ENCODE measurements at places on chromosomes 6 and 20.

DNA sequence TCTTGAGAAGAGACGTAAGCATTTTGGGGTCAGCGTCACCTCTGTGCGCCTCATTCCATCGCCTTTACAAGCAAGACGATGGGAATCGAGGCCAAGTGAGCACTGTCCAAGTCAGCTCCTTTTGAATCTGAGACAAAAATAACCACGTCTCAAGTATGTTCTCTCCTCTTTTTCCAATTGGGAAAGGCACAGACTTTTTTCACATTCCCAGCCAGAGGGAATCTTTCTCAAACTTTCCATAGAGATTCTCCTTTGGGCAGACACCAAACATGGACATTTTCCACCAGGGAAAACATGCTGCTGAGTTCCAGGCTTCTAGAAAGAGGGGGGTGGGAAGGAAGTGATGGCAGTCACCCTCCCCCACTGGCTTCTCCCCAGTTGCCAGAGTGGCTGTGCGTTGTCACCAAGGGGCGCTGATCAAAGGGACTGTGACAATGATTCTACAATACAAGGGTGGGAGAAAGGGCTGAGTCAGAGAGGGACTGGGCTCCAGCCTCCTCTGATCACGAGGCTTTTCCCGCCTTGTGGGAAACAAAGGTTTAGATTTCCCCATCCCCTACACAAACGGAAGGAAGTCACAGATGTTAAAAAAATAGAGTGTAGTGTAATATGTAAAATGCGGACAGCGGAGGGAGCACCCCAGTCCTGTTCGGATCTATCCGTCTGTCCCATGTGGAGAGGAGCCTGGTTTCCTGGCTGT is 281.9 kb upstream of the RNF24 start:
- DNase-seq: no peak

DNA sequence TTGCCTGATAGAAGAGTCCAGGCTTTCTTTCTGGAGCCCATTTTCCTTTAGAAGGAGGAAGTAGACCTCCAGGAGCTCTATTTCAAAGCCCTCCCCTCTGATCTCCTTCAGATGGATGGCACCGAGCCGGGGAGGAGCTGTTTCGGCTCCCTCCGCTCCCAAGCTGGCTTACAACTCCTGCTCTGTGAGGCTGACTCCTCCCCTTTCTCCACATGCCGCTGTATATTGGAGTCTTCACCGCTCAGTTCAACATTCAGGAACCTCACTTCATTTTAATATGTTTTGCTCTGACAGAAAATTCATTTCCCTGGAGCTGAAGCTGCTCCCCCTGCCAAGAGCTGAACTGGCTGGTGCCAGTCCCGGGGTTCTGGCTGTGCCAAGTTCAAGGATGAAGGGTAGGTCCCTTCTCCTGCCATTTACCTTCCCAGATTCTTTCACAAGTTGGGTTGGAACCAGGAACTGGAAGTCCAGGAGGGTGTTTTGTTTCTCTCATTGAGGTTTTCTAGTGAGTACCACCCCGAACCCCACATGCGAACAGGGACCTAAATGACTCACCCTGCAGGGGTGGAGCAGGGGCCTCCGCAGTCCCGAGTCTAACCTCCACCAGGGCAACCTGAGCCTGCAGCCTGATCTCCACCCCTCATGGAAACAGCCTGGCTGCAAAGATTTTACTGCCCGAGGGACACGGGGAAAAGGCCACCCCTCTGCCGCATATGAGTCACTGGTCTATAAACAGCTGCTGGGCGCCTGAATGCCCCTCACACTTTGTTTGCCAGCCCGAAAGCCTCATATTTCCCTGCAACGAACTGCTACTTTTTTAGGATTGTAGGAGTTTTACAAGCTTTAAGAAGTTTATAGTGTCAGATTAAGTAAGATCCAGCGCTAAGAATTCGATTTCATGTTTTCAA is 68.6 kb upstream of the FOXA2 start:
- DNase-seq: no peak

DNA sequence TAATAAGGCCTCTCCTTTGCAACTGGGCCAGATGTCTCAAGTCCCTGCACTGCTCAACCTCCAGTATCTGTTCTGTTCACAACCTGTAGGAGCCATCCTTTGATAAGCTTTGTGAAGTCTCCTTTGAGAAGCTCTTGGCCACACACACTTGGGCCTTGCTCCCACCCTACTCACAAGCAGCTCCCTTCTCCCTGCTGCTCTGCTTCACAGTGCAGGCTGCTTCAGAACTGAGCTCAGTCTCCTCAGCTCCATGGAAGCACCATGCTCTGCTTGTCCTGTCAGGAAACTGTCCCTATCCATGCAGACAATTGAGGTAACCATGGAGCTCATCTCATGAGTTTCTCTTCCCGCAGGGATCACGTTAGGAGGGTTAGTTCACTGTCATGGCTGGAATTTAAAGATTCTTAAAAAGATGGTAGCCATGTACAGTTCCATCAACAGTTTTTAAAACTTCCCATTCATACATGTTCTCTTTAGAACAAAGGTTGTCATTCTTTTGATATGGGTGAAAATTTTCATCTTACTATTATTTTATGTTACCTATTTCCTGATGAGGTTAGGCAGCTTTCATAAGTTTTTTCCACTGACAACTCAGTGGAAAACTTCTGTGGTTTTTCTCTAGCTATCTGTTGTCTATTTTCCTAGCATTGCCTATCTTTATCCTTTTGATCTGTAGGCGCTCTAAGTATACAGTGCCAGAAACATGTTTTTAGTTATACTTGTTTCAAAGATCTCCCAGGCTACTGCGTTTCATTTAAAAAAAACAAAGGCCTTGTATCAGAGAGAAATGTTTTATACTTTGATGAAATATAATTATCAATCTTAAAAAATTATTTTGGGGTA is 62.6 kb downstream of the AK9 start:
- no peak for DNase-seq

DNA sequence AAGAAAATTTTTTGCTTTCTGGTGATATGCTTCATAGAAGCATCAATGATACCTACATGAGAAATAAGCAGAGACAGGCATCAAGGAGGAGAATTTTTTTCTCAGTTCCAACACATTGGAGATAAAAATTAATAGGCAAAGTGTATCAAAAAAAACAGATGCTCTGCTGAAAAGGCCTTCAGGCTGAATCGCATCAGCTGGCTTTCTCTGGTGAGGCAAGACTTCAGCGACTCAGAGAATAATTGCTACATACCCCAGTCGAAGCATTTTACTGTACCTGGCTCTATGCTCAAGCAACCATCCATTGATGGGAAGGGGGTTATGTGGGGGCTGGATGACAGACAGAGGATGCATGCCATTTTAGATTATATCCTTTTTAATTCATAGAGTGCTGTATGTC is 415.1 kb downstream of the TFAP2A start:
- no peak for DNase-seq

GRCh38 chr20:37729909-37730308 is 36.1 kb downstream of the CTNNBL1 start:
- no peak for DNase-seq

GRCh38 chr6:16947375-16948015 is 154.4 kb upstream of the STMND1 start:
- peak; percentile 83 for DNase-seq

DNA sequence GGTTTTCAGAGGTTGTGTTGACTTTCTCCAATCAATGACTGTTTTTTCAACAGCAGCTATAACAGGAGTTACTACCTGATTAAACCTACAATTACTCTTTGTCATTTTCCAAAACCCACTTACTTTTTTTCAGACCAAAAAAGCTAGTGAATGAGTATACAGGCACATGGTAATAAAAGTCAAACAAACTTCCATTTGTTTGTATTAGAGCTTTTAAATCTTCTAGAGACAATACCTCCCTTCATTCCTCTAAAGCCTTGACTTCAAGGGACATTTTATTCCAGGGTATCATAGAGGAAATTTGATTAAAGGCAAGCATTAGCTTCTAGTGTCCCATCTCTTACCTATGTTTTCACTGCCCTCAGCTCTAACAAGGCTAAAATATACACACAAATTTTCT is 52.7 kb downstream of the IL22RA2 start:
- DNase-seq: no peak

GRCh38 chr6:136503303-136504029 is 46.8 kb downstream of the MAP7 start:
- DNase-seq: no peak

- DNase-seq: no peak
Measured at GRCh38 chr20:62088258-62089127, 22.8 kb upstream of the TAF4 start.

GRCh38 chr20:45096781-45097180 is 4.1 kb downstream of the KCNS1 start:
- DNase-seq: no peak

GRCh38 chr6:14082771-14083170 is 34.8 kb upstream of the CD83 start:
- DNase-seq: no peak

GRCh38 chr20:4944518-4945313 is 56.6 kb downstream of the SLC23A2 start:
- DNase-seq: no peak

DNA sequence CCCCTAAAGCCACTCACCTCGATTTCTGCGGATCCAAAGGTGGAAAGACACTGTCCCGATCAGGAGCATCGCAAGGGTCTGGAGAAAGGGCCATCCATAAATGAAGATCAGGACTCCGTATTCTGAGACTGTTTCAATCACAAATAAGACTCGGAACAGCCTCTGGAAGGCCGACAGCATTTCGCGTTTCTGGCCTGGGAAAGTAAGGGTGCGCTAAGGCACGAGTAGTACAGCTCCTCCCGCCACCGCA is 44.6 kb downstream of the DPPA5 start:
- peak; percentile 25 for DNase-seq

- DNase-seq: no peak
Measured at GRCh38 chr6:116508527-116508926, 2.9 kb upstream of the CALHM5 start.

GRCh38 chr20:6636209-6637159 is 131.0 kb upstream of the BMP2 start:
- DNase-seq: no peak

DNA sequence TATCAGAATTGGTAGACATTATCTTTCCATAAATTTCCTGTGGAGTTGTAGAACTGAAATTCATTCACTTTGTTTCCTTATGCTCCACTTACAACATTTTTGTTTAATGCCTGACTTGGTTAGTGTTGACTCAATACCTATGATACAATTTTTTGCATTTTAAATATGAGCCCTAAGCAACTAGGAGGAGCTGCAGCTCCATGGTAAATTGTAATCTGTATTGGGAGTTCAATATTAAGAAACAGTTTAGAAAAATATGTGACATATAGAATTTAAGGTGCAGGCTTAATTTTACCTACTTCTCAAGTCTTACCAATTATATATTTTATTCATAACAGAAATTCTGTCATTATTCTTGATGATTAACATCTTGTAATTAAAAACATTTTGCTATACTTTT is 868.3 kb downstream of the EYS start:
- no peak for DNase-seq

DNA sequence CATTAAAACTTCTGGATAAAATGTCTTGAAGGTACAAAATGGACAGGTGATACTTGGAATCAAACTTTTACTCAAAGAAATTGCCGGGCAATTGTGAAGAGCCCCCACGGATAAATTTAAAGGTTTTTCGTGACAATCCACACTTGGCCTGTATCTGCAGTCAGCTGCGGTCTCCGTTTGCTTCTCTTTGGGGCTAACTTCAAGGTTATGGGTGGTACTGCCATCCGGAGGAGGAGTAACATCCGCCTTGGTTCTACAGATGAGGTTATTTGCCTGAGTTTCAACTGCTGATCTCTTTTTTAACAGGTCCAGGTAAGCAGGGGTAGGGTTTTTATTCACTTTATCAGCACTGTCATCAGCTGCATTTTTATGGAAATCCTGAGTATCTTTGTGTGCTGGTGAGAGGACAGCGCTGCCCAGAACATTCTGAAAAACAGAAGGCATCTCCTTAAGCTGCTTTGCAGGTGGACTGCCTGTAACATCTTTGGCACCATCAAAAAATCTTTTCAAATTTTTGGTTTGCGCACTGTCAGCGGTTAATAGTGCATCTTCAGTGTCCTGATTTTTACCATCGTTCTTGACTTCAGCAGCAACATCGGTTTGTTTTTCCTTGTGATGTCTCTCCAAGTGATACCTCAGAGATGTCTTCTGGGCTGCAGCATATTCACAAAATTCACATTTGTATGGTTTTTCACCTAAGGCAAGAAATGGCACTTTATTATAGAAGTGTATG is 16.9 kb downstream of the ZNF217 start:
- DNase-seq: no peak

GRCh38 chr6:136511397-136511796 is 38.8 kb downstream of the MAP7 start:
- DNase-seq: no peak

- DNase-seq: no peak
Measured at GRCh38 chr6:144340541-144341371, 55.6 kb downstream of the UTRN start.

DNA sequence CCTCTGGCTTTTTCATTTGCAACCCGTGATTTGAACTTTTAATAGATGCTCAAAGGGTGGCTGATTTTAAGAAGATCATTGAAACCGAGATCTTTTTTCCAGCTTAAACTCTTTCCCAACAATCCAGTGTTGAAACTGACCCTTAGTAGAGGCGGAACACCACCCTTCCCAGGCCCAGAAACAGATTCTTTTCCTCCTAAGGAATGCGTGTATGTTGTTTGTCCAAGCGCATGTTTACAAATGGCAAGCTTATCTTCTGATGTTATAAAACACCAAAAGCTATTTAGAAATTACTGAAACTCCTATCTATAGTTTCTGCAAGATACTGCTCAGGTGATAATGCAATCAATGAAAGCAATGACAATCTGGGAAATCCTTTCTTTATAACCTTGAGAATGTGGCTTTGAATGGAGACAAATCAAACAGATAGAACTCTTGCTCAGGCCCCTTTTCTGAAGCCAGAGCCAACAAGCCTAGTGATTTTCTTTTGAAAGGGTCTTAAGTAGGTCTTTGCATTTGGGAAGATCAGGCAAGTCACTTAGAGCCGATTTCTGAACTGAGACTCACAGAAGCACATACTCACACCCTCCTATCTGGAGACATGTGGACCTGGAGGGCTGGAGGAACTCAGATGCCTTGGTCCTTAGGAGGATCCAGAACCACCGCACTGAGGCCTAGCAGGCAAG is 9.1 kb downstream of the BANF2 start:
- DNase-seq: no peak

All from NCI-H1436 (cell line).